GM13977 (cell line): ENCODE measurements at places on chromosomes 1 and 21.

- DNase-seq, result no peak
Measured at GRCh38 chr1:15899266-15899665, 51.8 kb downstream of the SPEN start.

DNA sequence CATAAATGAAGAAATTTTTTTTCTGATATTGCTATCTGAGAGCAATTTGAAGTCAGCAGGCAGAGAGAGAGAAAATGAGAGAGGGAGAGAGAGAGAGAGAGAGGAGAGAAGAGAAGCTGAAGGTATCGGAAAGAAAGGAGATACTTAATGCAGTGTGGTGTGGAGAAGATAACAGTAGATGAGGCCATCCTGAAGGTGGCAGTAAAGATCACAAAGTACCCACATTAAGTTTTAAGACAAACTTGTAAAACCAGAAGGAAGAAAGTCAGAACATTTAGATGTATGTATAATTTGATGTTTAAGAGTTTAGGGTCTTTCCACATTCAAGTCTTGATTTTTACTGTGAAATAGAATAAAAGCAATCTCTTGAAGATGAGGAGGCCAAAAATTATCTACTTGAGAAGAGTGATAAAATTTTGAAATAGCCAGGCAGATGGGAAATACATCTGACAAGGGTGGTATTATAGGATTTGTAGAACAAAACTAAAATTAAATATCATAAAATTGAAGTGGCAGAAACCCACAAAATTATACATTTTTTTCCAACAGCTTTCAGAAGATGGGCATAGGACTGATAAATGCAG is 1753.4 kb downstream of the MRPL39 start:
- DNase-seq, result peak; percentile 17

DNA sequence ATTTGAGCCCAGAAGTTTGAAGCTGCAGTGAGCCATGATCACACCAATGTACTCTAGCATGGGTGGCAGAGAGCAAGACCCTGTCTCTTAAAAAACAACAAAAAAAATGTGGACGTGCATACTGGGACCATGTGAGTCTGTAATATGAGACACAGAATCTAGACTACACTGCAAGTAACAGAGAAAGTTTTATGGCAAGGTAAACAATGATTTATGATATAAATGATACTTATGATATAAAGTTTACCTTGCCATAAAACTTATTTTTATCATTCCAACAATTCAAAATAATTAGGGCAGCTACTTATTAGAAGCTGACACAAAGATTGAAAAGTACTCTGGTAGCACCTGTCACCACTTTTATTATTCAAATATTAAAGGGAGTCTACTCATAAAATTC is 34.7 kb downstream of the WDR26 start:
- no peak for DNase-seq

DNA sequence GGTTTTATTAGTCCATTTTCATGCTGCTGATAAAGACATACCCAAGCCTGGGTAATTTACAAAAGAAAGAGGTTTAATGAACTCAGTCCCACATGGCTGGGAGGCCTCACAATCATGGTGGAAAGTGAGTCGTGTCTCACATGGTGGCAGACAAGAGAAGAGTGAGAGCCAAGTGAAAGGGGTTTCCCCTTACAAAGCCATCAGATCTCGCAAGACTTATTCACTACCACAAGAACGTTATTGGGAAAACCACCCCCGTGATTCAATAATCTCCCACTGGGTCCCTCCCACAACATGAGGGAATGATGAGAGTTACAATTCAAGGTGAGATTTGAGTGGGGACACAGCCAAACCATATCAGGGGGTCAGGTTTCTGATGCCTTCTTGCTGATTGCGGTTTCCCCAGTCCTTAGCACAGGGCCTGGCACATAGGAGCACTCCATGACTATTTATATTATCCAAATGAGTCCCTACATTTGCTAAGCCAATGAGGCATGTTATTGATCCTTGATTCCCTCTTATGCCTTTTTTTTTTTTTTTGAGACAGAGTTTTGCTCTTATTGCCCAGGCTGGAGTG is 35.3 kb upstream of the PAXBP1 start:
- no peak for DNase-seq

GRCh38 chr1:8586438-8586837 is 231.0 kb downstream of the RERE start:
- DNase-seq, result no peak

DNA sequence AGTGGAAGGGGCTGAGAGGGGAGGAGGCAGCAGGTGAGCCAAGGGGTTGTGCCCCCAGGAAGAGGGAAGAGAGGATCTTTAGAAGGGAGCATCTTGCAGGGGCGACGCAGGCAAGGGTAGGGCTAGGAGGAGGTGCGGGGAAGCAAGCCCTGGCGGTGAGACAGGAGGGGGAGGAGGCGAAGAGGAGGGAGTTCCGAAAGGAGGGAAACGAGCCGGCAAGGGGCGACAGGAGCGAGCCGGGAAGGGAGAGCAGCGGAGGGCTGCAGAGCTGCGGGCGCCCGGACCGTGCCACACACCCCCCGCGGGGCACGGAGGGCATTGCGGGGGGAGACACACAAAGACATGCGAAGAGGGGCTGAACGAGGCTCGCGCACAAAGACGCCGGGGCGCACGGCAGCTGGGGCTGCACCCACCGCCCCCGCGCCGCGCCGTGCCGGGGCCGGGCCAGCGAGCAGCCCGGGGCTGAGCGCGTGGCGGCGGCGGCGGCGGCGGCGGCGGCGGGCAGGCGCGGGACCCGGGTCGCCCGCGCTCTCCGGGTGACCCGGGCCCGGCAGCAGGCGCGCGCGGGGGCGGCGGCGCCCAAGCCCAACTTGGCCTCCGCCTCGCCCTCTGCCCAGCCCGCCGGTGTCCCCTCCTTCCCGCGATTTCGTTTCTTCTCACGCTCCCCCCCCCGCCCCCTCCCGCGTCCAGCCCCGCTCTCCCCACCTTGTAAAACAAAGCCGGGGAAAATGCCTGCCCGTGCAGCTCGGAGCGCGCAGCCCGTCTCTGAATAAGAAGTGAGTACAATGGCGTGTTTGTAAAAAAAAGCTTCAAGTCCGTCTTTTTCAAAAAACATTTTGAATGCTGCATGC is at the start of gene KCNK2:
Gene KCNK2 (plus strand): TSS at position 206 of the 851 bp plus-strand sequence. CDS start 649 bp downstream, outside the sequence.
- no peak for DNase-seq

DNA sequence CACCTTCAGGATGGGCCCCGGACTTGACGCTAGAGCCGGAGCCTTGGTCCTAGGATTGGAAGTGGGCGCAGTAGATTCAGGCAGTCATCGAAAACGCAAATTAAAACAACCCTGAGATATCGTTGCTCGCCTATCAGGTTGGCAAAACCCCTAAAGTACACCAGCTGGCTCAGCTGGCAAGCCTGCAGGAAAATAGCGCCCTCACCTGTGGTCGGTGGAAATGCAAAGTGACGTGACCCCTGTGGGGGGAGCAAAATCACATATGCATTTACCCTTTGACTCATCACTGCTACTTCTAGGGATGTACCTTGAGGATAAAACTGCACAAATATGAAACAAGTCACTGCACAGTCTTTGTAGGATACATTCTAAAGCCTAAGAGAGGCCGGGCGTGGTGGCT is 170.3 kb upstream of the TMEM51 start:
- no peak for DNase-seq

- no peak for DNase-seq
Measured at GRCh38 chr1:10538646-10539355, 64.1 kb downstream of the PEX14 start.

GRCh38 chr1:167171286-167171929 is 49.3 kb upstream of the POU2F1 start:
- no peak for DNase-seq

- no peak for DNase-seq
Measured at GRCh38 chr1:213385201-213385600, 334.2 kb downstream of the RPS6KC1 start.

- DNase-seq, result no peak
Measured at GRCh38 chr21:37264808-37265207, 2.3 kb downstream of the VPS26C start.

GRCh38 chr1:214186103-214186824 is 94.7 kb upstream of the SMYD2 start:
- DNase-seq, result no peak

DNA sequence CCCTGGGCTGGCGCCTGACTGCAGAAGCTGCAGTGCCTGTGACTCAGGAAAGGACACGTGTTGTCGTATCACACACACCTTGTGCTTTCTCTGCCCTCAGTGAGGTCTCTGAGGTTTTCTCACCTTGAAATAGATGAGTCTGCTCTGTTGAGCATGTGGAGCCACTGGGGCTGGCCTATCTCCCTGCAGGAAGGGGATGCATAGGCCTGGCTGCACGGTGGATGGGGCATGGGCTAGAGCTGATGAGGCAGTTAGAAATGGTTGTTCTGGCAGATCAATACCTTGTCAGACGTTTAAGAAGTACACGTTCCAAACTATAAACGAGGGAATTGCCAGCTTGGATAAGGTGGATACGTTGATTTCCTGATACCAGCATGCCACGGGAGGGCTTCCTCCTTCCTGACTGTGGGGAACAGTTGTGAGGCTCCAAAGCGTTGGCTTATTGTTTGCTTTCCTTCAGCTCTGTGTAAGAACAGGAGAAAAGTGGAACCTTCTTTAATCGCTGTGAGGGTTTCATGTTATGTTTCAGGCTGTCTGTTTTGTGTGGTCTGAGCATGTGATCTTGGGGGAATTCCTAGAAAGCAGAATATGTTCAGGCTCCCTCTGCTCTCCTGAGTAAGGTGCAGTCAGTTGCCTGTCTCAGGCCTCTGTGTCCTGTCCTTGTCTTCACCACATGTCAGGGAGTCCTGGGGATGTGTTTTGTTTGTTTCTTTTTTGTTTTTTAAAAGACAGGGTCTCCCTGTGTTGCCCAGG is 44.8 kb downstream of the PCNT start:
- DNase-seq, result peak; percentile 90

DNA sequence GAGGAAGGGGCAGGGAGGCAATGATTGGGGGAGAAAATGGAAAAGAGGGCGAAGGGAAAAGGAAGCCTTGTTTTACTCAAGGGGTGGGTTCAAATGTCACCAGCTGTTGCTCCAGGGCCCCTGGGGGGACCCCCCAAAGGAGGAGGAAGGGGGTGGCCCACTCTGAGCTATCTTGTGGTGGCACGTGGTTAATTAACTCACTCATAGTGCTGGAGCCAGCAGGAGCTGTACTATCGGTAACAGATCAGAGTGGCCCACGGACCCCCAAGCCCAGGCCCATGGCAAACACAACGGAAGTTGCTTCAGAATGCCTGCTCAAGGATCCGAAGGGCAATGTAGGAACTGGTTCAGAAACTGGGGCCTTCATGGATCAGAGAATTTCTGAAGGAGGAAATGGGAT is 7.2 kb downstream of the TFF2 start:
- DNase-seq, result no peak

DNA sequence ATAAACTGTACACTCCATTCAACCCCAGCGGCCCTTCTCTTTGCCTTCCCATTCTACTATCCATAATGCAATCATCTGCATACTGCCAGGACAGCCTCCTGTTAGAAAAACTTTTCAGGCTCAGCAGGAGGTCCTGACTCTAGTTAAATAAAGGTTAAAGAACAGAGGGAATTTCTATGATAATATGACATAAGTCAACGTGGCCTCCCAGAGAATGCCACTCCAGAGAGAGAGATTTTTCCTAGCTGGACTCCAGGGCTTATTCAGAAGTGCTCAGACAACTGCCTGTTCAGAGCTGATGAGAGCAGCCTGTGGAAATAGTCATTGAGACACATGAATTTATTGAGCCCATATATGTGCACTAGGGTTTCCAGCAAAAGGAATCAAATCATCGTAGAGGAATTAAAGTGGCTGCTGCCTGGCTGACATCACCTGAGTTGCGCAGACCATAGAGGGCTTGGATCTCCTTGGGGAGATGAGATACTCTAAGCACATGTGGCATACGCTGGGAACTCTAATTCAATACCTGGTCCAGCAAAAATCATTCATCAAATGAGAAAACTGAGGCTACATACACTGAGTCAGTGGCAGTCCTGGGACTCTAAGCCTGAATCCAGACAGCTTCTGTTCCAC is 736.2 kb downstream of the PTPRU start:
- no peak for DNase-seq

- DNase-seq, result no peak
Measured at GRCh38 chr1:236681219-236681618, 5.1 kb upstream of the ACTN2 start.

DNA sequence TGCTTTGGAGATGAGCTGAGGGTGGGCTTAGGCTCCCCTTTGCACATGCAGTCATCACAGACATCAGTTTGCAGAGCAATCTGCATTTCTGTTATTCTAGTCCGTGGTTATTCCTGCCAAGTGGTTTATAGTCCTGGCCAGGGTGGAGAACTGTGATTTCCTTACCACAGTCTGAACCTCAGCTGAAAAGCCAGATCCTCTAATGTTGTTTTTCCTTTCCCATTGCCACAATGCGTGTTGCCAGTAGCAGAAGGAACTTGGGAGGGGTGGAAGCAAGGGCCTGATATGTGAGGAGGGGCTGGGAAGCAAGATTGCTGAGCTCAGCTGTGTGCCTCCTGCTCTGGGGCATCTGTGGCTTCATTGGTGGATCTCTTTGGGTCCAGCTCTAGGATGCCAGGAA is 18.0 kb upstream of the ST3GAL3 start:
- no peak for DNase-seq

- no peak for DNase-seq
Measured at GRCh38 chr1:167507719-167508118, 10.6 kb downstream of the CD247 start.

DNA sequence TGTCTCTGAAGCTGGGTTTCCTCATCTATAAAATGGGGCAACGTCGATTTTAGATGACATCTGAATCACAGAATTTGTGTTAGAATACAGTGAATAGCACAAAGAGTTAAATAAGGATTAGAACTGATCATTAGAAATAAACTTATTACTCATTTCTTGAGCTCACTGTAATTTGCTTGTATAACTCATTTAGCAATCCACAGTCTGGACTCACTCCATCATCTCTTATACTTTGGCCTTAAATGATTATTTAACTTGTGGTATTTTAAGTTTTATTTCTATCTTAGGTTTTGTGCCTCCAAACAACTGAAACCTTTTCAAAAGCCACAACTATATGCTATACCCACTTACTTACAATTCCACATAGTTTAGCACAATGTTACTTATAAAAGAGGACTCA is 128.0 kb downstream of the CDC42BPA start:
- no peak for DNase-seq

GRCh38 chr1:92228401-92228800 is 10.7 kb downstream of the C1orf146 start:
- no peak for DNase-seq

DNA sequence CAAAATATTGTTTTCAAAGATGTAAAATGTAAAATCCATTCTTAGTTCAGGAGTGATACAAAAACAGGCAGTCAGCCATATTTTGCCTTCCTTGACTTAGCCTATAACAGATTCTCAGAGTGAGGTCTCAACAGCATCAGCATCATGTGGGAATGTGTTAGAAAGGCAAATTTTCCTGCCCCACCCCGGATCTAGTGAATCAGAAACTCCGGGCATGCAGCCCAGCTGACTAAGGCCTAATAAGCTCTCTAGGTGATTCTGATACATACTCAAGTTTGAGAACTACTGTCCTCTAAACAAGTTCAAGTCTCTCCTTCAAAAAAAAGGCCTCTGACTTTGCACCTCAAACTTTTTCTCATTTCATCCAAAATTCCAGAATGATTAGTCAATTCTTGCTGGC is 46.9 kb upstream of the PRRC2C start:
- DNase-seq, result no peak
